Neural crest cell (in vitro differentiated cells): ENCODE measurements at places on chromosomes 6 and 20.

DNA sequence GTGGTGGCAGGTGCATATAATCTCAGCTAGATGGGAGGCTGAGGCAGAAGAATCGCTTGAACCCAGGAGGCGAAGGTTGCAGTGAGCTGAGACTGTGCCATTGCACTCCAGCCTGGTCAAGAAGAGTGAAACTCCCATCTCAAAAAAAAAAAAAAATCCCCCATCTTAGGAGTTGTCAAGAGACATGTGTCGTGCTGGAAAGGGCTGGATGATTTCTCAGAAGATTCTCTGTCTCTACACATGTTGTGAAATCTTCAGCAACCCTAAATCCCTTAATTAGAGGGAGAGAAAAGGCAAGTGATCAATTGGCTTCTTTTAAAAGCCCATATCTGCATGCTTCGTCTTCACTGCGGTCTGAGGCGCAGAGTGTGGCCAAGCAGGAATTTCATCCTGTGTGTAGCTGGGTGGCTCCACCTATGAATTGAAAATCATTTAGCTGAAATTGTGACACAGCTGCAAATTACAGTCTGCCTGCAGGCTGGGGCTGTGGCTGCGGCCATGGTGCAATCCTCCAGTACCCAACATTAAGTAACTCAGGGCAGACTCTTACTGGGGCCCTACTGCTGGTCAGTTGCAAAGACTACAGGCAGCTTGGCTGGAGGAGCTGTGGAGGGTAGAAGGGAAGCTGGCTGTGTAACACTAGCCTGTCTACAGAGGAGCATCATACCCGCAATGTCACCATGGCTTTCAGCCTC, 3.2 kb upstream of the TGM3 start:
- DNase-seq = no peak

DNA sequence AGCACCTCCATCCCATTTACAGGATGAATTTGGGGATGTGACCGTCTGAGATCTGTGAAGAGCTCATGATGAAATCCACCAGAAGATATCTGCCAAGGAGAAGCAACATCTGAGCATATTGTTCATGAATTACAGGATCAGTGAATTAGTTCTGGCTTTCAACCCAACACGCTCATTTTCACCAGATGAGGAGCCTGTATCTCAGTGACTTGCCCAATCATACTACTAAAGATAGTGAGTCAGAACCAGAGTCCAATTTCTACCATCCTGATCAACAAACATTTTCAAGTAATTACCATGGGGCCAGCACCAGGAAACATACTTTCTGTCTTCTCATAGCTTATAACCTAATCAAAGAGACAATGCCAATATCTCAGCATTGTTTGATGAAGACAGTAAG, 116.6 kb downstream of the ZDHHC14 start:
- DNase-seq = no peak

- DNase-seq = no peak
Observed at GRCh38 chr6:26531897-26532296, 6.3 kb upstream of the HMGN4 start.

DNA sequence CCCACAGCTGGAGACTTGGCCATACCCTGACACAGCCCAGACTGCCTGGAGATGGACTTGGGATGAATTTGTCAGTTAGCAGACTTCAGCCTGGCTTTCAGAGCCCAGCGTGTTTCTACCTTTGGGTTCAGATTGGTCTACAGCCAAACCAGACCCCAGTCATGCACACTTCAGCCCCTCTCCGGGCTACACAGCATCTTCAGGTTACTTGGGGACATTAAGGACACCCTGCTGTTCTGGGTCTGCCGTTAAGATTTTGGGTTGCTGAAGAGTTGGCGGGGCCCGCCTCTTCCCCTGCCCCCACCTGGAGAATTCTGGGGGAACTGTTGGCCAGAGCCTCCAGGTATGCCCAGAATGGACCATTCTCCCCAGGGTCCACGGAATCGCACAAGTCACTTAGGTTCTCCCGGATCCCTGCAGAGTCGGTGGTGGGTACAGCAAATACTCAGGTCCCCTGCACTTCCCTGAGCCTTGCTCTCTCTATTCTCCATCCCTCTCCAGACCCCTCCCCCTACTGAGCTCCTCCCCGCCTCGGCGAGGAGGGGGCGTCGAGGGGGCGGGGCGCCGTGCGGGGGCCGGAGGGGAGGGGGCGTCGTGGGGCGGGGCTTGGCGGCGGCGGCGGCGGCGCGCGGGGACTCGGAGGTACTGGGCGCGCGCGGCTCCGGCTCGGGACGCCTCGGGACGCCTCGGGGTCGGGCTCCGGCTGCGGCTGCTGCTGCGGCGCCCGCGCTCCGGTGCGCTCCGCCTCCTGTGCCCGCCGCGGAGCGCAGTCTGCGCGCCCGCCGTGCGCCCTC, at the start of gene PTK7:
Gene PTK7 (plus strand): TSS at position 645 of the 794 bp plus-strand sequence. CDS start 175 bp downstream, outside the sequence.
- peak; percentile 82 for DNase-seq

- DNase-seq = no peak
Observed at GRCh38 chr6:33249732-33250630, 21.7 kb downstream of the VPS52 start.

- no peak for DNase-seq
Observed at GRCh38 chr20:38110525-38111178, 54.4 kb downstream of the TGM2 start.

DNA sequence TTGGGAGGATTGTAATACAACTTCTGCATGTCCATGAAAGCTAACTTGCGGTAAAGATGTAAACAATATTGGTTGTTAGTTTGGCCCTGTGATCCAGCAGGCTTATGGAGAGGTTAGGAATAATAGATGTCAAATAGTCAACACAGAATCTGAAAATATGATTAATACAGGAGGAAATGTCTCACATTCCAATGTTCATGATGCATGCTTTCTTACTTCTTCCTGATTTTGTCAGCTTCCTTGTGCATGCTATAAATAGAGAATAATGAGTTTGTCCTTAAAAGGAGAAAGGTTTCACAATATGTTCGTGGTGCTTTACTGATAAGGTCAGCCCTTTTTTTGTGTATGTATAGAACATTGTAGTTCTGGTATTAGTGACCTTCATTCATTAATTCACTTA, 136.7 kb downstream of the MMUT start:
- no peak for DNase-seq
